AG04449 (cell line): ENCODE measurements at places on chromosomes 16 and 17.

DNA sequence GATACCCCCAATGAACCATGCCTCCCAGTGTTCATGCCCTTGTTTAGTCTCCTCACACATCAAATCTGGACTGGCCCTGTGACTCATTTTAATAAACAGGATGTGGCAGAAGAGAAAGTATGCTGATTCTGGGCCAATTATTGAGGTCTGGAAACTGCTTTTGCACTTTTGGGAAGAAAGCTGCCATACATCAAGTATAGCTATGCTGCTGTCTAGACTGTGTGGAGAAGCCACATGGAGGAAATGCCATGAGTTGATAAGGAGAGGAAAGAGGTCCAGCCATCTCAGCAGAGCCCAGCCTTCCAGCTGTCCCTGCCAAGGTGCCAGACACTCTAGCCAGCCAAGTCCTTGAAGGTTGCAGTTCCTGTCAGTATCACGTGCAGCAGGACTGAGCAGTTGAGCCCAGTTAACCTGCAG lies 16.7 kb downstream of the RPRML start:
- DNase-seq: peak; percentile 31

DNA sequence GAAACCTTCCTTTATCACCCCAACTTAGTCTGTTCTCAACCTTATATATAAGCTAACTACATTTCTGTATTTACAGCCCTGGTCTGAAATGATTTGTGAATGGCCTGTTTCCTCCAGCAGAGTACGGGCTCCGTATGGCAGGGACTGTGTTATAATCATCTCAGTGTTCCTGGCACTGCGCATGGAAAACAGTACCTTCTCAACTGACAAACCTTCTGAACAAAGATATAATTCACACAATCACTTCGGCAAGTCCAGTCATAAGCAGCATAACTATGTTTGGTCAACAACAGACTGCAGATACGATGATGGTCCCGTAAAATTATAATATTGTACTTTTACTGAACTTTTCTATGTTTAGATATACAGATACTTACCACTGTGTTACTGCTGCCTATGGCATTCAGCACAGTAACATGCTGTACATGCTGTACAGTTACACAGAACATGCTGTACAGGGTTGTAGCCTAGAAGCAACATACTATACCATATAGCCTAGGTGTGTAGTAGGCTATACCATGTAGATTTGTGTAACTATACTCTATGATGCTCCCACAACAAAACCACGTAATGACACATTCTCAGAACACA lies 30.0 kb downstream of the ANKFY1 start:
- no peak for DNase-seq

DNA sequence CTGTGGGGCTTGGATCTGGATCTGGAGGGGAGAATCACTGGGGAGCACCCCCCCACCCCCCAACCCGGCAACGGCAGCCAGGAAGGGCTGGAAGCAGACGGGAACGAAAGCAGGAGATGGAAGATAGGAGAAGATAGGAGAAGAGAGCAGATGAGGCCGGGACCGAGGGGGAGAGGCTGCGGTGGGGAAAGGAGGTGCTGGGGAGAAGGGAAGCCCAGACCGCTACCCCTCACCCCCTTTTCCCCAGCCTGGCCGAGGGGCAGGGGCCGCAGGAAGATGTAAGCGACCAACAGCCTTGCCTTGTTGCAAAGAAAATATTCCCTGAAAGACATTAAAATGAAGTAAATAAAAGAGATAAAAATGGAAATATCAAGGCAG lies 26.8 kb upstream of the CBFA2T3 start:
- no peak for DNase-seq

DNA sequence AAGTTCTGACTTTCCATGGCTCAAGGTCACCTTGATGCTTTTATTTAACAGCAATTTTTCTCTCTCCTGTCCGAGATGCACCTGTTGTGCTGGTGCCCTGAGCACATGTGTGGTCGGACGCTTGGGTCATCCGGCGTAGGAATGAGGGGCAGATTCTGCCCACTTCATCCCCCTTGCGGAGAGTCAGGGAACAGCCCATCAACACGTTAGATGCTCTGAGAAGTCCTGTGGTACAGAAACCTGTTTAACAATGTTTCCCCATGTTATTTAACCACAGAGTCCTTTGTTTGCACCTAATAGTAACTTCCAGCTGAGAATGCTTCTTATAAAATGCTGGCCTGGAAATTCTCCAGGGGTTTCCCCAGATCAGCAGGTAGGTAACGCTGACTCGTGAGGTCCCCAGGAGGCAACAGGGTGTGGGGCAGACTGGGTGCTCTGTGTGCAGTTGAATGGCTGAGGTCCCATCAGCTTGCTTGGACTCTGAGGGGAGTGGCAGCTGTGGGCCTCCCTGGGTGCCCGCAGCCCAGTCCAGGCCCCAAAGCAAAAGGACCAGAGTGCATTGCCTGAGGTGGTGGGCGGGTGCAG lies 17.8 kb downstream of the DOC2B start:
- no peak for DNase-seq

GRCh38 chr17:9788601-9789000 lies 2.8 kb downstream of the DHRS7C start:
- DNase-seq: no peak

DNA sequence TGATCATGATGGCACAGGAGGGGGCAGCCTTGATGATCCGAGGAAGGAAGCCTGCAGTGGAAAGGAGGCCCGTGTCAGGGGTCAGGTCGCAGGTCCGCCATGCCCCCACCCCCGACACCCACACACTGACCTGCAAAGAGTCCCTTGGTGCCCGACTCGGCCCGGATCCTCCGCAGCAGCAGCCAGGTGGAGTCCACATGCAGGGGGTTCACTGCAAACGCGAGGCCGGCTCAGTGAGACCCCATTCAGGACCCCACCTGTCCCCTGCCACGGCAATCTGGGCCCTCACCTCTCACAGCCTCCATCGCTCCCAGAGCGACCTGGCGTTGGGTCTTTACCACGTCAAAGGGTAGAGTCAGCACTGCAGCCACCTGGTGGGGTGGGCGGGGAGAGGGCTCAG lies 4.6 kb downstream of the SLC25A39 start:
- DNase-seq: no peak

- DNase-seq: no peak
Measured at GRCh38 chr17:40316571-40317344, 7.8 kb downstream of the RARA start.

DNA sequence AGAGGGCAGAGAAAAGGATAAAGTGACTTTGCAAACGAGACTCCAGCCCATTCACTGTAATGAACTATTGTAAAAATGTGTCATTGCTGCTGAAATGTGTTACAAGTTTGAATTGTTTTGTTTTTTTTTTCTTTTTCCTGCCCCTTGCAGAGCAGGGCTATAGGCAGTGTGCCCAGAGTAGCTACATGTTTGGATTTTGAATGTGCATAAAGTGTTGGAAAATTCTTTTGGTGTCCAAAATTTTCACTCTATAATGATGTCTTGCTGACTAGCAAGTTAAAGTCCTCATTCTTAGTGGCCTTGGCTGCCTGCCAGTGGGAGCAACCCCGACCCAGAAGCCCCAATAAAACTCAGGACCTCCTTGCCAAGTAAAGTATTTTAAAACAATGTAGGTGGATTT lies 66.5 kb downstream of the IGF2BP1 start:
- DNase-seq: no peak

DNA sequence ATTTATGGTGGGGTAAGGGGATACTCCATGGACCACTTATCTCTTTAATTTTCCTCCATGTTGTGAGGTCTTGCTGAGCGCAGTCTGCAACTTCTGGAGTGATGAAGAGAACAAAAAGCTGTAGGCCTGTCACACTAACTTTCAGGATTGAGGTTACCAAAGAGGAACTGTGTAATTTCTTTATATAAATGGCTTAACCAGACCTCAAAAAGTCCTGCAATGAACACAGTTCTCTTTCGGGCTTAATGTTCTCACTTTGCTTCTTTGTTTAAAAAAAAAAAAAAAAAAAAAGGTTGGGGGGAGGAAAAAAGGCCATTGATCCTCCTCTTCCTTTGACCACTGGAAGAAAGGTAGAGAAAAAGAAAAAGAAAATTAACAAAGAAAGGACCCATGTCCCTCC lies 86.8 kb upstream of the SOX9 start:
- no peak for DNase-seq

GRCh38 chr17:48930435-48930873 lies 14.2 kb downstream of the SNF8 start:
- DNase-seq: no peak

GRCh38 chr16:79845734-79846135 lies 245.2 kb upstream of the MAF start:
- no peak for DNase-seq

GRCh38 chr16:3701531-3701930 lies 15.8 kb downstream of the TRAP1 start:
- no peak for DNase-seq

DNA sequence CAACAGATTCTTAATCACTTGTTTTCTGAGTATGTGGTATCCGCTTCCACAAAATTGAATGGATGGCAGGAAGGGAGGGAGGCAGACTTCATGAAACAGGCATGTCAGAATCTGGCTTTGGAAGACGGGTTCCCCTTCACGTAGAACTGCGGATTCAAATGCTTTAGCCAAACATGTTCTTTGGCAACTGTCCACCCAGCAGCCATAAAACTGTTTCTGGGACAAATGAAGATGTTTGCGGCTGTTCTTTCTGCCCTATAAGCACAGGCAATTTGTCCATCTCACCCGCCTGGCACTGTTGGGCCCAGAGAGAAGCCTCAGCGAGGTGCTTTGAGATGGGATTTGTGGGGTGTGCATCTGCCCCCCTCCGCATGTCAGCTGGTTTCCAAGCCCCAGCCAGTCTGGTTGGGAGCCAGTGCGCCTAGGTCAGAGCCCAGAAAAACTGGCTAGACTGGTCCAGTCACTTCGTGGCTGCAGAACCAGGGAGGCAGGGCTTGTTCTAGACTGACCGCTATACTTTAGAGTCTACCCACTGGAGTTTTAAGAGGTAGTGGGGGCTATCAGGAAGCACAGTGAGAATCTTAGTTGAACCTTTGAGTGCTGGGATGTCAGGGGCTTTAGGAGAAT lies 6.3 kb downstream of the CRHR1 start:
- DNase-seq: no peak

DNA sequence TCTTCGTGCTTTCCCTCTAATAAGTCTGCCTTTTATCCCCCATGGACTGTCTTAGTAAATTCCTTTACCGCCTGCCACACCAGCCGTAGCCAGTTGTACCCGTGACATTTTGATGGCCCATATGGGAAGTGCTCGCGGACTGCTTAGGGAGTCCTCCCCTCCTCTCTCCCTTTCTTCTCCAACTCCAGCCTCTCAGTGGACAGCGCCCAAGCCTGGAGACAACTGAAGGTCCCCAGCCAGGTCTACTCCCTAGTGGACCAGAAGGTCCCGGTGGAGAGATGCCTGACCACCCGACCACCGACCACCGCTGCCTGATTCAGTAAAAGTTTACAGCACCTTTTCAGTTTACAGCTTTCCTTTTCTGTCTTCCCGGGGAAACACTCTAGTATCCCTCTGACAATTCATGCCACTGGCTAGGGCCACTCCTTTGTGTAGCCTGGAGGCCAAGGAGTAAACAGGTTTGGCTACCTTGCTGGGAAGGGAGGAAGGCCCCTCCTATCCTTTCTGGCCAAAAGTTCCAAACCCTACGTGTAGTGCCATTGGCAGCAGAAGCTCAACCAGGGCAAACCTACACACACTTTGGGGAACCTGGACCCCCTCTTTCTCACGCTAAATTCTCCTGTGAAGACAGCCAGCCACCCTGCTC lies 18.0 kb downstream of the CTRB2 start:
- DNase-seq: no peak

- no peak for DNase-seq
Measured at GRCh38 chr16:23773339-23773738, 18.5 kb downstream of the CHP2 start.

DNA sequence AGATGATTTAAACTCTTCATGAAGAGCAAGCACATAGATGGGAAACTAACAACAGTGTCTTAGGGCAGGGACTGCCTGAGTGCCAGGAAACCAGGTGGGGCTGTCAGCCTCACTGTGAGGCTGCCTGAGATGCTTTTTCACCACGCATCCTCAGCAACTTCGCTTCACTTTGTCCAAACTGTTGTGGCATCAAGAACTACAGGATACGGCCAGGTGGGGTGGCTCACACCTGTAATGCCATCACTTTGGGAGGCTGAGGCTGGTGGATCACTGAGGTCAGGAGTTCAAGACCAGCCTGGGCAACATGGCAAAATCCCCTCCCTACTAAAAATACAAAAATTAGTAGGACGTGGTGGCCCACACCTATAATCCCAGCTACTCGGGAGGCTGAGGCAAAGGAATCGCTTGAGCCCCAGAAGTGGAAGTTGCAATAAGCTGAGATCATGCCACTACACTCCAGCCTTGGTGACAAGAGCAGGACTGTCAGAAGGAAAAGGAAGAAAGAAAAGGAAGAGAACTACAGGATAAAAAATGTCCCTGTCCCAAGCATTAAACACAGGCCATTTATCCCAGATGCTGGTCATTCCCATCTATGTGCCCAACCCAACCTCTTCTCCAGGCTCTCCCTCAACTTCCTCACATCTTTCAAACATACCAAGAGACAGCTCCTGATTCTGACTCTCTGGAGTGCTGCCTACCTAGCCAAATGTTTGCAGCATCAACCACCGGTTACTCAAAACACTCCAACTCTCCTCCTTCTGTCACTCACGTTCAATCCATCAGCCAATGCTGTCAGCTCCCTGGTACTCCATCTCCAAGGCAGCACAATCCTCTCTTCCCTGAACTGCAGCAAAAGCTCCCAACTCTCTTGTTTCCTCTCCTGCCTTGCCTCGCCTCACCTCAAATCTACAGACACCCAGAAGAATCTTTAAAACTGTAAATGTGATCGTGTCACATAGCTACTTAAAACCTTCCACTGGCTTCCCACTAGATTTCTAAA lies 1.6 kb downstream of the EIF4A3 start:
- no peak for DNase-seq

DNA sequence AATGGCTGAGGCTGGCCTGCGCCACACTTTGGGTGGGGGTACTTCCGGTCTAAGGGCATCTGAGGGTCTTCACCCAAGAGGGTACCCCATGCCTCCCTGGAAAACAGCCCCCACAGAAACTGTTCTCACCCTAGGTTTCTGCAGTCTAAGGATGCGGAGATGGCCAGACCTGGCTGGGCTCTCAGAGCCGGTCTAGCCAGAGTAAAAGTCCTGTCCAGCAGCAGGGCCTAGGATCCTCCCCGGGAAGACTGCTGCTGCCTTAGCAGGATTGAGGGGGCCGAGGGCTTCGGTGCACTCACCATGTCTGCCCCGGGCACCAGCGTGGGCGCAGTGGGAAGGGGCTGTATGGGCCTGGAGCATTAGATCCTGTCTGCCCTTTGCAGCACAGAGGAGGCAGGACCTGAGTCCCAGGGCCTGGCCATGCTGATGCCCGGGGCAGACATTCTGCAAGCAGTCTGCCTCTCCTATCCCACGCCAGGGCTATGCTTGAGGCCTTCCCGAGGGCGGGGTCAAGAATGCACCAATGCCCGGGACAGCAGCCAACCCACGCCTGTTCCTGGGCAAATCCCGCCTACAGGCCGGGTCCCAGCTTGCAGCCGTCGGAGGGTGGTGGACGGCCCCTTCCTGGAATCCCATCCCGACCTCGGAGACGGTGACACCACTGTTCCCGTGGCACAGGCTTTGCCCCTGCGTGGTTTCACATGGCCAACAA lies 54.7 kb downstream of the CBFA2T3 start:
- DNase-seq: no peak
